Activated CD8-positive, alpha-beta T cell treated with anti-CD3 and anti-CD28 coated beads, Interleukin-2, amount 10 ng/mL, durations not matched to agents 7 days and 5 days (primary cell): ENCODE measurements at places on chromosomes 1 and 21. TPM values are rescaled to one million over a fixed set of nuclear protein-coding genes. Genes with fewer than 3 reads are reported as not detected.

DNA sequence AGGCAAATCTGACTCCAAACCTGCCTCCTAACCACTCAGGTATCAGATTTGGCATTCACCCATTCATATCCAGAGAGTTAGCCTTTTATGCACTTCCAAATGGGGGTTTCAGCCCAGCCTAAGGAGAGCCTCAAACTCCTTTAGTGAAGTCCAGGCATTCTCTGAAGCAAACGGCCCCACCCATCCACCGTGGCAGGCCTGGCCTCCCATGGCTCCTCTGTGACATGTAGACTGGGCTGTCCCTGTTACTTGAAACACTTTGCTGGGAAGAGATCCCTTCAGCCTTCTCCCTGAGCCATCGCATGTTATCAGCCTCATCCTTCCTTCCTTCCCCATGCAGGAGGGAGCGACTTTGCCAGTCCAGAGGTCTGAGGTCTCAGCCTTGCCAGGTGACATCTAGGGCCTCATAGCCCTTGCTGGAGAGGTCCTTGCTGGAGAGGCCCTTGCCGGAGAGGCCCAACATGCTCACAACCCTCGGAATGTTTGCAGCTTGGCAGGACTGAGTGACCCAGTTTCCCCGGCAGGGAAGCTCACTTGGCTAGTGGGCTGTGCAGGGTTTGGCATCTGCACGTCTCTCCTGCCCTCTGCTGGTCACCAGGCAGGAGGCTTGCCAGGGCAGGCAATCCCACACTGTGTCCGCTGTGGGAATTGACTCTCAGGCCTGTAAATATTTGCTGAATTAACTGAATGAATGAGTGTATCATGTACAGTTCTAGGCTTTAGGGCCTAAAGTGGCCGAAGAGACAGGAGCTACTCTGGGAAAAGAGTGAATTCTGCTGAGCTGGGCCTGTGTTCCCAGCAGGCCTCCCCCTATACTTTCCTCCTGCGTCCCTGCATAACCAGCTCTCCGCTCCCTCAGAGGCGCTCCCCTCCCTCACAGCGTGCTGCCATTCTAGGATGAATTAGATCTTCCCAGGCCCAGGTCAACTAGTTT is 26.7 kb upstream of the RBM15 start:
- DNase-seq: peak; percentile 76

DNA sequence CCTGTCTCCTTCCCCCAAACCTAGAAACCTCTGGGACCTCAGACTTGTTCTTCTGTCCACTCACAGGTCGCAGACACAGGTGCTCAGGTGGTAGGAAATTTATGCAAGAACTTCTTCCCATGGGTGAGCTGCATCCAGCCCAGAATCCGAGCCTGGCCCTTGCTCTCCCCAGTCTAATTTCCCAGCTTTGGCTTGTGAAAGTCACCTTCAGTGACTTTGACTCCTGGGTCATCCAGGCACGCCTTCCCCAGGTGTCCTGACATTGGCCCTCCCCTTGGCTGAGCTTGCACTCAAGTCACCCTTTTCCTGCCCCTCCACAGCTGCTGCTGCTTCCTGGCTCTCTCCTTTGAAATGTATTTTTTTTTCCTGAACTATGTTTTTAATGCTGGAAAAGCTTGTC is 6.6 kb downstream of the IPO13 start:
- DNase-seq: no peak

GRCh38 chr21:28113718-28114117 is 879.0 kb downstream of the LTN1 start:
- no peak for DNase-seq

RNU1-4 gene
- total RNA-seq: 2,232 TPM

CFAP107 gene
- total RNA-seq: not detected

LAMB3 gene
- total RNA-seq: 0.78 TPM
